ENCODE measurements at places on chromosomes 6 and 20.

- no peak for DNase-seq
Measured at GRCh38 chr6:84392261-84392660, 164.8 kb upstream of the CEP162 start.

- no peak for DNase-seq
Measured at GRCh38 chr6:112130878-112131277, 43.5 kb downstream of the FAM229B start.

GRCh38 chr20:53838311-53838868 is 232.0 kb downstream of the BCAS1 start:
- DNase-seq: no peak

GRCh38 chr6:138559143-138559542 is 59.8 kb upstream of the NHSL1 start:
- no peak for DNase-seq

DNA sequence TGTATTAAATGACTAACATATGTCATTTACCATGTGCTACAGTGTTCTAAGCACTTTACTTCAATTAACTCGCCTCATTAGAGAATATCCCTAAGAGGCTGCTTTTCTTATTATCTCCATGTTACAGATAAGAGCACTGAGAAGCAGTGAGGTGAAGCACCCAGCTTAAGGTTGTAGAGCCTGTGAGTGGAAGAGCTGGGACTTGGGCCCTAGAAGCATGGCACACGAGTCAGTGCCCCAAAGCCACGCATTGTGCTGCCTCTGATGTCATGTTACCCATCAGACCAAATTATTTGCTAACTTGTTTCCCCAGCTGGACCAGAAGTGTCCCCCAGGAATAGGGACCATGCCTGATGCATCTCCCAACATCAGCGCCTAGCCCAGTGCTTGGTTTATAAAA is 34.1 kb downstream of the POFUT1 start:
- no peak for DNase-seq

GRCh38 chr20:62611819-62612218 is 30.5 kb upstream of the SLCO4A1 start:
- DNase-seq: no peak

DNA sequence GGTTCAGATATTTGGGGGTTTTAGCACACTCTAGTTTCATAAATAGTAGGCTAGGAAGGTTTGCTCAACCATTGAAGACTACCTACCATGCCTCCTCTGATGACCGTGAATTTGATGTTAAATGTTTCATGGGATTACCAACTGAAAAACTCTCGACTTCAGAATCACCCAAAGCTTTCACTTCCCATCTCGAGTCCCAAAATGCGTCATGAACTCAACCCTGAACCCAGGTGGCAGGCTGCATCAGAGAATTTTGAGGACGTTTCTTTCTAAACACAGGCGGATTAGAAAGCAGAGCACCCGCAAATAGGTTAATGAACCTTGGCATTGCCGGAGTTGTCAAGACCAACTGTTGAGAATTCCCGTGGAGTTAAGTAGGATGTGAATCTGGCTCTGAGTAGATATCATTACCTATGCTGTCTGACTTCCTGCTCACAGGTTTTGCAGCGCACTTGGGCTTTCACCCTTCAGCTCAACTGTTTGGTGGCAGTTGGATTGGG is 98.4 kb upstream of the ADTRP start:
- DNase-seq: no peak

DNA sequence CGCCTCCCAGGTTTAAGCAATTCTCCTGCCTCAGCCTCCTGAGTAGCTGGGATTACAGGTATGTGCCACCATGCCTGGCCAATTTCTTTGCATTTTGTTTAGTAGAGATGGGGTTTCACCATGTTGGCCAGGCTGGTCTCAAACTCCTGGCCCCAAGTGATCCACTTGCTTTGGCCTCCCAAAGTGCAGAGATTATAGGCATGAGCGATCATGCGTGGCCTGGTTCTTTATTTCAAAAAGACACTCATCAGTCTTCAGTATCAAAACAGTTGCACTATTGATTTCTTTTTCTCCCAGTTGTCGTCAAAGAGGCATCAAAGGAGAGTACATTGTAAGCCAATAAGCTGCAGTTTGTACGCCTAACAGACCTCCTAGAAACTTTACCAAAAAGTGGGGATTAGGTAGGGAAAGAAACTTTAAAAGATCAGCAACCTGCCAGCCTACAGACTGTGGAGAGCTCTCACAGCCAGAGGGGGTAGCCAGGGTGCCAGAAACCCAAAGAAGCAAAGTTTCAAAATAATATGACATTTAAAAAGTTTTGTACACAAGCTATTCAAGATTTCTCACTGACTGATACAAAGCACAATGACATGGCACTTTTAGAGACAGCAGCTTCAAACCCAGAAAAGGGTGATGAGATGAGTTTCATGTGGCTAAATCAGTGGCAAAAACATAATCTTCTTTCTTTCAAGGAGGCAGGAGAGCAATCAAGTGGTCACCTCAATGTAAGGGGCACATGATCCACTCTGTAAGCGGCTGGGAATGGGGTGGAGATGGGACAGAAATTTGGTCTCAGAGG is 83.0 kb upstream of the RALY start:
- no peak for DNase-seq

GRCh38 chr6:133952815-133953633 is at the start of gene TBPL1:
TSS of gene TBPL1 (plus strand) at chr6:133953224. CDS start at chr6:133980126, 26,902 bp downstream.
- peak; percentile 92 for DNase-seq

DNA sequence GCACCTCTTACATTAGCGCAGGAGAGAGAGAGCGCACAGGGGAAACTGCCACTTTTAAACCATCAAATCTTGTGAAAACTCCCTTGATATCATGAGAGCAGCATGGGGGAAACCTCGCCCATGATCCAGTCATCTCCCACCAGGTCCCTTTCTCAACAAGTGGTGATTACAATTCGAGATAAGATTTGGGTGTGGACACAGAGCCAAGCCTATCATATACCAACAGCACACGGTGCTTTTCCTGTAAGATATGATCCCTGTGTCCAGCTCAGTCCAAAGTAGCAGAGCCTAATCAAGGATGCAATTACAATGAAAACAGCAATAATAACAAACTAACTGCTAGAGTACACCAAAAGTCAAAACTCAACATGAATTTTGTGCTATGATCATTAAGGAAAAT is 148.7 kb upstream of the TCF21 start:
- no peak for DNase-seq

- DNase-seq: no peak
Measured at GRCh38 chr6:135147637-135148592, 33.2 kb upstream of the MYB start.

- DNase-seq: no peak
Measured at GRCh38 chr6:120355822-120356221, 978.5 kb downstream of the TBC1D32 start.

DNA sequence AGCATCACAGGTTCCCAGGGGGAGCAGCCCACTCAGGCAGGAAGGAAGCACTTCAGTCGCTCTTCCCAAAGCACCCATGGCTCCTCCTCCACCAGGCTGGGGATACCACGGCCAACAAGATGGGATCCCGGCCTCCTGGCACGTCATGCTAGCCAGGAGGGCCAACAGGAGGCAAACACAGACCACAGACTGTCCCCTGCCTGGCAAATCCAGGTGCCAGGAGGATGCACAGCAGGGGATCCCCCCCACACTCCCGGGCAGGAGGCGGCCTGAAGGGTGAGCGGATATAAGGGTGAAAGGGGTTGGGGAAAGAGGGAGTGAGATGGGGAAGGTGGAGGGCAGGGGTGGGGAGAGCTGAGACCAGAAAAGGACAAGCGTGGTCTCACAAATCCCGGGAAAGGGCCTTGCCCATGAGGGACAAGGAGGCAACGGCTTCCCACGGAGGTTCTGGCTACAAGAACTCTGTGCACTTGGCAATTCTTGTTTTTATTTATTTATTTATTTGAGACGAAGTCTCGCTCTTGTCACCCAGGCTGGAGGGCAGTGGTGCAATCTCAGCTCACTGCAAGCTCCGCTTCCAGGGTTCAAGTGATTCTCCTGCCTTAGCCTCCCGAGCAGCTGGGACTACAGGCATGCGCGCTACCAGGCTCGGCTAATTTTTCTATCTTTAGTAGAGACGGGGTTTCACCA is 7.2 kb downstream of the PXDC1 start:
- no peak for DNase-seq

Measured in stimulated activated CD8-positive, alpha-beta memory T cell treated with anti-CD3 and anti-CD28 coated beads, Interleukin-15, amount 100 ng/mL, for 4 hours (primary cell).